ENCODE measurements at places on chromosomes 4 and X.

DNA sequence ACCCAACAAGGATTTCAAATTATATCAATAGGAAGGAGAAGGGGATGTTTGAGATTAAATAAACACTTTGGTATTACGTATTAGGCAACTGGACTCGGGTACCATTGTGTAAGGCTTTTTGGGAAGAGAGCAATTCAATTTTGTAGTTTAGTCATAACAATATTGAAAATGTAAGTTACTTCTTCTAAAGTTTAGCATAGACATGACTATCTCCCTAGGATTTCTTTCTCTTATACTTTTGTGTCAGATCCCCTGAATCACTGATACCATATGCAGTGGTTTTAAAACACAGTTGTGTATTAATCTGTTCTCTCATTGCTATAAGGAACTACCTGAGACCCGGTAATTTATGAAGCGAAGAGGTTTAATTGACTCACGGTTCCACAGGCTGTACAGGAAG, 123.8 kb upstream of the FAM9C start:
- no peak for DNase-seq

DNA sequence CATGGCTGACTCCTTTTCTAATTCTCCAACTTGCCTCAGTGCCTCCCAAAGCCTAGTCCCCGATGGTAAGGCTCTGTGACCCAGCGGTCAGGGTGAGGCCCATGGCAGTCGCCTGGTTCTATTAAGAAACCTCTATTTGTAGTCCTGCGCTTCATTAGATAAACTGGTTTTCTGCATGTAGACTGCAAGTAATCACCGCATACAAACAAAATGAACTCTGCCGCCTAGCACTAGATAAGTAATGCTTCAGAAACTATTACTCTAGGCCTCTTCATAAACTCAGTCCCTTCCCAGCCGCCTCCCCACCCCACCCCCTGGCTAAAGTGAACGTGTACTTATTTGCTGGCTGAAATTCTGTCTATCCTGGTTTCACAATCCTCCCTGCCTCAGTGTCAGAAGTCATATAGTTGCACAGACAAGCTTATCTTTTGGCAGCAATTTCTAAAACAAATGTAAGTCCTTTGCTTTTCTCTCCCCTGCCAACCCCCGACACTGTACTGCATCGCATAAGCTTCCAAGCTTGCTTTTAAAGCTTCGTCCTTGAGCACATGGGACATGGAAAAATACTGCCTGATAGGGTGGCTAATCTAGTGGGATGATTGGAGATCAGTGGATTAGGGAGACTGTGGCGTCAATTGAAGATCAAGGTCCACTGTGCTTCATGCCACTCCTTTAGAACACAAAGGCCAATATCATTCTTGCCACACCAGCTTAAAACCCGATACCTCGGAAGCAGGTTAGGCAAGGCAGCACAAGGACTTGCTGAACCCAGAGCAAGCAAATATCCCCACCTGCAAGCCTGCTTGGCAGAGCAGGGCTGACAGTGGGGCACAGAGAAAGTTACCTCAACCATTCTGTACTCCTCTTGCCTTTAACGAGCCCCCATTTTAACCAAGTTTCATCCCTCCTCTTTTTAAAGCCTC, 125.8 kb downstream of the IRF2 start:
- DNase-seq = no peak

DNA sequence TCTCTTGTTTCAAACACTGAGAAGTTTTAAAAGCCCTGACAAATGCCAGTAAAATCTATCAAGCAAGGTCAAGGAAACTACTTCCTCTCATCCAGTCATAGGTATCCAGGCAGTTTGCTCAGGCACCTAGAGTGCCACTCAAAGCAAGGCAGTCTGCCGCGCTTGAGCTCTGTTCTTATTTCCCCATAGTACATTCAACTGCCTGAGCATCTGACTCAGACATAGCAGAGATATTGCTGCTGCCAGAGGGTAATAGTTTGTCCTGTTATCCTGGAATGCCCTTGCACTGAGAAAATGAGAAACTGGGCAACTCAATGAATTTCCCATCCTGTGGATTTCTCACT, 16.1 kb upstream of the ATP8A1 start:
- DNase-seq = no peak

DNA sequence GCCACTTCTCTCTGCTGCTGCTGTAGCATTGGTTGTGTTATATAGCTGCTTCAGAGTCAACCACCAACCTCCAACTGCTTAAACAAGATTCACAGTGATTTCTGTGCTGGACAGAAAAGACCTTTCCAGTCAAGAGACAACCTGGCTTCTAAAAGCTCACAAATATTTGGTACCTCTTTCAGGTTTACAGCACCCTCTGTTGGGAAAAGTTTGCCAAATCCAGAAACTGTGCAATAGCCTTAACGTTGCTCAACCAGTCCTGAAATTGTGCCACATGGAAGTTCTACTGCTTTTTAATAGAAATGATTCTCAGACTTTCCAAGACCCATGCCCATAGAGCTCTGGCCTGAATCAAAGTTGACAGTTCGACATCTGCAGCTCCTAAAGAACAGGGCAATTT, 842.1 kb upstream of the HTR2C start:
- DNase-seq = no peak
